ENCODE measurements at places on chromosomes 4 and X. TPM values are rescaled to one million over a fixed set of nuclear protein-coding genes. Genes with fewer than 3 reads are reported as not detected.

- DNase-seq = no peak
These were observed 121.3 kb downstream of the GPR143 start for GRCh38 chrX:9644335-9644734.

GABRE gene
- 1.5 TPM for total RNA-seq

- no peak for DNase-seq
These were observed 16.9 kb downstream of the AWAT2 start for GRCh38 chrX:70032792-70033191.

ADH1A gene
- total RNA-seq = not detected

DNA sequence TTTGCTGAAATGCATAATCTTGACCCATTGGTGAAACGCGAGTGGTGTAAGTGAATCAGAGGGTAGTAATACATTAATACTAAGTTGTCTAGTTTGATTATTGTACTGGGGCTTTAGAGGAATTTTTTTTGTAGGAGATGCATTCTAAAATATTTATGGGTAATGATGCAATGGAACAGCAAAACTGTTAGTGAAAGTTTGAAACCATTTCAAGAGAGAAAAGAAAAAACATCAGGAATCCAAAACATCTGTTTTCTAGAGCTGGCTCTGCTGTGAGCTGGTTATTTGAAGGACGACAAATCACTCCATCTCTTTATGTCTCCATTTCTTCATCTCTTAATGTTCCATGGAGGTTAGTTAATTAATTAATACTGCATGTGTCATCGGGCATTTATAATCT lies 351.9 kb upstream of the FAT1 start:
- DNase-seq = no peak

DNA sequence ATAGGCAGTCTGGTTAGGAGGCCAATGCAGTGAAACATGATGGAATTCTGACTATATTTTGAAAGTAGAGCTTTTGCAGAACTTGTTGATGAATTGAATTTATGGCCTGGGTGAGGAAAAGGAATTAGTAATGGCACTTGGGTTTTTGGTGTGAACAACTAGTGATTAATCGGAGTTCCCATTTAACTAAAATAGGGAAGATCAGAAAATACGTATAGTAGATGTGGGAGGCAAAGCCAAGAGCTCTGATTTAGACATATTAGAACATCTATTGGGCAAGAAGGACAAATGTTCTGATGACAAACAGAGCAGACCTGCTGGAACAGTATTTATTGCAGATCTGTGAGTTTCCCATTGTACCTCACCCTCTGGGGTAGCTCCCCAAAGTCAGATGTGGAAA lies 12.3 kb upstream of the NDP start:
- DNase-seq = no peak

DNA sequence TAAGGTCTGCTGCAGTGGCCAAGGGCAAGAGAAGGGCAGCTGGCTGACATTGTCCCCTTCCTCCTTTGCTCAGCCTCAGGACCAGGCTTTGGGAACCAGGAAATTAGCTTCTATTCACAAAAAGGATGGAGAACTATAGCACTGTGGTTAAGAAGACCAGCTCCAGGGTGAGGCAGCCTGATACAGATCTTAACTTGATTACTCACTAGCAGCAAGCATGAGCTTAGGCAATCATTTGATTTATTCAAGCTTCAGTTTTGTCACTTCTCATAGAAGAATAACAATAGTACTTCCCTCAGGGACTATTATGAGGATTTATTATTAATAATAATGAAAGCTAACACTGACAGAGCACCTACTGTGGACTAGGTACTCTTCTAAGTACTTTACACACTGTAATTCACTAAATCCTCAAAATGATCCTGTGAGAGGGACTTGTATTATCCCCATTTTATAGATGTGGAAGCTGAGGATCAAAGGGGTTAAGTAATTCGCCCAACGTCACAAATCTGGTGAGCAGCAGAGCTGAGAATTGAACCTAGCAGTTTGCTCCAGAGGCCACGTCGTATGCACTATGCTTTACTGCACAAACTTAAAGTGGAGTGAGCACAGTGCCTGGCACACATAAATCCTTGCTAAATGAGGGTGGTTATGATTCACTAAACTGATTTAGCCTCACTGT lies 130.4 kb upstream of the PAK3 start:
- no peak for DNase-seq

DNA sequence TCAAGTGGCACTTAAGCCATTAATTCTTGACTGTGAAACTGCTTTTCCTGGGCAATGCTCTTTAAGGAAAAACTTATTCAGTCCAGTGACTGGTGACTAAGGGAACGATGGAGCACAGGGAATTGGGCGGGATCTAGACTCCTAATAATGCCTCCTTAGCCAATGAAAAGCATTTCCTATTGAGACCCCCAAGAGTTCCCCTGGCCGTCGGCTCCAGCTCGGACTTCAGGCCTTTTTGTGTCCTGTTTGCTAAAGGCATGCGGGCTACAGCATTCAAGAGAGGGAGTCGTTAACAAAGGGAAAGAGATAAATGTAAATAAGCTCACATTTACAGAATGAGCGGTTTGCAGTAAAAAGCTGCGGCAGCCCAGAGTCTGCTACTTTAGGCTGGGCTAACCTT lies at the start of gene LPAR4:
Gene LPAR4, plus strand, starts transcription at position 232 of the 400 bp plus-strand sequence. CDS start 7,150 bp downstream, outside the sequence.
- peak; percentile 54 for DNase-seq

DNA sequence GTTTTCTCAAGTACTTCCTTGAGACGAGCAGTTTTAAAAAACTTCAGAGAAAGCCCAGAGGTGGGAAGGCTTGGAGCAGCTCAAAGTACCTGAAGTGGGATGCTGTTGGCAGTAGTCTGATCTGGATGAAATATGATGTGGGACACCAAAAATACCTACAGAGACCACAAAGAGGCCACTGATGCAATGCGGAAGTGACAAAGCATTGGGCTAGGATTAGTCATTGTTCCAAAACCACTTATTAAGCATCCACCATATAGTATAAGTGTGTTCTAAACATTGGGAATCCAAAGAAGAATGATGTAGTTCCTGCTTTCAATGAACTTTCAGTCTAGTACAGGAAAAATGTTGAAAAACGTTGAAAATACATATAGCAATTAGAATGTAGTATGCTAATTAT lies 386.1 kb upstream of the CNKSR2 start:
- DNase-seq = peak; percentile 53

OTUD6A gene
- total RNA-seq = not detected

Data from LHCN-M2 (cell line).